ENCODE measurements at places on chromosomes 12 and 14. TPM values are rescaled to one million over a fixed set of nuclear protein-coding genes. Genes with fewer than 3 reads are reported as not detected.

DNA sequence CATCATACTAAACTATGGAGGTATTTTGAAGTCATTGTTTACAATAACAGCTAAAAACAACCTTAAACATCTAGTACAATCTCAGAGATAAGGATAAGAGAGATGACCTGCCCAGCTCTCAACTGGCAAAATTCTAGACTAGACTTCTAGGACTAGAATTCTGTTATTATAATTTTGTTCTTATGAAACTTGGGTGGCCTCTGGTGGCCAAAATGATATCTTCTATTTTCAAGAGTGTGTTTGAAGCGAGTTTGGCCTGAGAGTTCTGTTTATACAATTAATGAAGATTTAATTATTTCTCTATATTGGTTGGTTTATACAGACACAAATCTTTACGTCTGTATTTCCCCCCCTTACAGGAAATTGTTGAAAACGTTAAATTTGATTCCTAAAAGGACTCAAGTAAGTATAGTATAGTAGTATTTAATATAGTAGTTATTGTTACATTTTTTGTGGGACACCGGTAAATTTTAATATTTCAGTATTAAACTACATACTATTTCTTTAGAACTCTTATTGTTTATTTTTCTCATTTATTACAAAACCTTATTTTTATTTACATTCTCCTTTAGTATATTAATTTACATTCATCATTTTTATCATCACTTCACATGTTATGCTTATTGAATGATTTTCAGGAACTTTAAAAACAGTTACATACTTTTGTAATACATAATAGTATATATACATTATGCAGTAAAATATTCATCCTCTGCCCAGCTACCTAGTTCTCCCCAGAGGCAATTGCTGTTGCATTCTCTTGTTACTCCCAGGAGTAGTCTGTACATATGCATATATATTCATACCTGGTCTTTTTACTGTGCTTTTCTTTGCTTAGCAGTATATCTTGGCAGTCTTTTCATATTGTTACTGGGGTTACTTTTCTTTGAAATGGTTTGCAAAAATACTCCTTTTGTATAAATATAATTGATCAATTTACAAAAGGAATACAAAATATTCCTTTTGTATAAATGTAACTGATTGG is 6.6 kb downstream of the PPHLN1 start:
- no peak for DNase-seq

- DNase-seq = peak; percentile 81
Measured at GRCh38 chr12:108442067-108442466, 73.0 kb upstream of the FICD start.

GRCh38 chr12:120529641-120530417 is 871 bp upstream of the COQ5 start:
- DNase-seq = peak; percentile 77

GRCh38 chr12:77377116-77377515 is 311.7 kb upstream of the E2F7 start:
- no peak for DNase-seq

Gene IL31
- not detected for total RNA-seq

Gene FAM90A1
- 0.40 TPM for total RNA-seq

DNA sequence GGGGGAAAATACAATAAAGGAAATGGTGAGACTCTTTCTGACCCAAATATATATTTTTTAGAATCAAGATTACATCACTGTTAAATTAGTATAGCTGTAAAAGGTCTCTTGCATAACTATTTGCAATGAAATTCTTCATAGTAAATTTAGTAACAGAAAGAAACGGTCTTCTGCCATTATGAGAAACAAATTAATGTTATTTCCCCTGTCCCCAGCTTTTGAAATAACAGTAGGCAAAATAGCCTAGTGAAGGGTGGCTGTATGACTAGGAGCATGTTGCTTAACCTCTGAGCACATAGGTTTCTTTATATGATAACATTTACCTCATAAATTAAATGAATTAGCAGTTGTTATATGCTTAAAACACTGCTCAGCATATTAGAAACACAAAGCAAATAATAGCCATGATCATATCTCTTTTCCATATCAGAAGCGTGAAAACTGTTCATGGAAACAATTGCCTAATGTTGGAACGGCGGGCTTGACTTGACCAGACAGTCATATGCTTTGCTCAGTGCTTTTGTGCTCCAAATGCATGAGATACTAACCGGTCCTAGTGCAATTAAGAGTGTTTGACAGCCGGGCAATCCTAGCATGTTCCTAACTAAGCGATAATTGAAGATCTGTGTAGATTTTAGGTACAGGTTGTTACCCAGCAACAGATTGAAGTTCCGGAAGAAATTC is 24.0 kb downstream of the BHLHE41 start:
- no peak for DNase-seq

GRCh38 chr12:48925304-48926011 is at the start of gene FKBP11:
Gene FKBP11, minus strand, starts transcription at chr12:48925492. Its CDS starts 64 bp downstream, at chr12:48925428.
- DNase-seq = peak; percentile 93

Gene ERP27
- total RNA-seq = 0.22 TPM

Gene KRT77
- total RNA-seq = not detected

Gene SERPINA6
- not detected for total RNA-seq

Gene DCN
- not detected for total RNA-seq
